GM10248 (cell line): ENCODE measurements at places on chromosomes 4 and X.
A peak's percentile ranks its signal among the peaks of the same experiment; 100 is the strongest.

DNA sequence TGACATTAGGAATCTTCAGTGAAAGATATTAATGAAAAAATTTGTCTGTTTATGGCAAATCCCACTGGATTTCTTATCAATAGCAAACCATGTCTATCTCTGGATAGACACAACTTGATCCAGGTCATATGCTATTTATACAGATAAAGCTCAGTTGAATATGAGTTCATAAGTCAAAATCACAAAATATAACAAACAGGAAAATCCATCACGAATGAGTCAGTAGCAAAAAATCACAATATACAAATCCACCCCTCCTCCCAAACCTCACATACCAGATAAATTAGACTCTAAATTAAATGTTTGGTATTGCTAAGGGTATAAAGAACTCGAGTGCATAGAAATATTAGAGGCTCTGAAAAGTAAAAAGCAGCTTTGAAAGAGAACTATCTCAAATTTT lies 420.5 kb downstream of the TLL1 start:
- DNase-seq, result no peak

DNA sequence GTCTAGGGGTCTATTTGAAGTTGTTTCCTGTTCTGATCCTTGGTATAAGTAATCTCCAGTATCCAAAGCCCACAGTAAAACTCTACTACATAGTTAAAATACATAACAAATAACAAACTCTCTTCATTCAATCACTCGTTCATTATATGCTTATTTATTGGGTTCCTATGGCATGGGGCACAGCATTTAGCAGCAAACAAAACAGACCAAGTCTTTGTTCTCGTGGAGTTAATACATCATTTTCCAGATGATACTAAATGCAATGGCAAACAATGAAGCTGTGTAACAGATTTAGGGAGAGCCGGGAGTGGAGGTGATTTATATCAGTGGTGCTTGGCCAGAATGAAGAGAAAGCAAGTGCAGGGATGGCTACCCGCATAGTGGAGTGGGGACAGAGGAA lies 36.6 kb upstream of the SPARCL1 start:
- no peak for DNase-seq

DNA sequence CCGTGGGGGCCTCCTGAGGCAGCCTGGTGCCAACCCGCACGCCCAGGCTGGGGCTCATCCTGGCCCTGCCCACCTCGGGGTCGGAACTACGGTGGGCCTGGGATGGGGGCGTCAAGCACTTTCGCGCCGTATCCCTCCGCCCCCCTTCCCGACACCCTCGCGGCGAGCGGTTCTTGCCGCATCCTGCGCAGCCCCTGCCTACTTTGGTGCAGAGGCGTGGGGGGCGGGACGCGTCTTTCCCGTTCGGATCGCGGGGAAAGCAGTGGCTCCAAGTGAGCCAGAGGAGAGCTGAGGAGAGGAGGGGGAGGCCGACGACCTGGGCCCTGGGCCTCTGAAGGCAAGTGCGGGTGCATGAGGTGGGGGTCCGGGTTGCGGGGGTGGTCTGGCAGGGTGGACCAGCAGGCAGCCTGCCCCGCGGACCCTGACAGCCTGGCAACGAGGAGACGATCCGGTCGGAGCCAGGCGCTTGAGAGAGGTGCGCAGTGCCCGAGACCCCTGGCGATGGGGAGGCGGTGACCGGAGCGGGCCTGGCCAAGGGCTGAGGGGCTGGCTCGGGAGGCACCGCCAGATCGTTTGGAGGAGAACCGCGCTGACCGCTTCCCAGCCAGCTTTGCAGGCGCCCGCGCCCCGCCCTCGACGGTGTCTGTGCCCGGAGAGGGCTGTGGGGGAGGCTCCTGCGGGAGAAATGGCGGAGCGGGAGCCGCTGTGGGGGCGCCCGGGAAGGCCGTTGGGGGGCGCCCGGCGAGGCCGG lies at the start of gene GPRASP2:
Gene GPRASP2, plus strand, starts transcription at position 233 of the 751 bp plus-strand sequence. CDS start 2,422 bp downstream, outside the sequence.
- DNase-seq, result no peak

- DNase-seq, result no peak
These were observed 17.6 kb downstream of the TMEM164 start for GRCh38 chrX:110020536-110020935.

GRCh38 chr4:8225706-8226443 lies 26.8 kb downstream of the SH3TC1 start:
- DNase-seq, result no peak

DNA sequence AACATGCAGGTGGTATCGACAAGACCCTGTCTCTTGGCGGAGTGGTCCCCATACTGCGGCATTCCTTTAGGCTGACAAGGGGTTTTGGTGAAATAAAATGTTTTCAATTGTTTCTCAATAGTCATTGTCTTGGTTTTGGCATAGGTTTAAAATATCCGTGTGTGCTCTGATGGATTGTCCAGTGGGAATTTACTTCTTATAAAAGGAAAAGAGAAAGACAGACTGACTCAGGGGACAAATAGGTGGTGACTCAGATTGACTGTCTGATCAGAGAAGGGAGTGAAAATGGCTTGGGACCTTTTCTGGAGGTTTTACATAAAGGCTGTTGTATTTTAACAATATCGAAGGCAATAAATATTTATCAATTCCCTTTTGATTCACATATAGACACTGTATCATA lies 129.8 kb downstream of the SORBS2 start:
- no peak for DNase-seq

- no peak for DNase-seq
These were observed 222.3 kb upstream of the LDB2 start for GRCh38 chr4:17120761-17121160.

GRCh38 chr4:183823434-183823833 lies 81.7 kb upstream of the STOX2 start:
- no peak for DNase-seq

DNA sequence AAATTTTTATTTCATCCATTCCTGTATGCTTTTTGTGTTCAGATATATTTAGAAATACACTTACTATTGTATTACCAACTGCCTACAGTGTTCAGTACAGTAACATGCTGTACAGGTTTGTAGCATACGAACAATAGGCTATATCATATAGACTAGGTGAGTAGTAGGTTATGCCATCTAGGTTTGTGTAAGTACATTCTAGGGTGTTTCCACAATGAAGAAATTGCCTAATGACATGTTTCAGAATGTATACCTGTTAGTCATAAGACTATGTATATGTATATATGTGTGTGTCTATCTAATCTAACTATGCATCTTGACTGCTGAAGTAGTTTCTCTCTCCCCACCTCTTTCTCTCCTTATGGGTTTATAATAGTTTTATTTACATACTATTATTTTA lies 51.5 kb upstream of the BTC start:
- no peak for DNase-seq

DNA sequence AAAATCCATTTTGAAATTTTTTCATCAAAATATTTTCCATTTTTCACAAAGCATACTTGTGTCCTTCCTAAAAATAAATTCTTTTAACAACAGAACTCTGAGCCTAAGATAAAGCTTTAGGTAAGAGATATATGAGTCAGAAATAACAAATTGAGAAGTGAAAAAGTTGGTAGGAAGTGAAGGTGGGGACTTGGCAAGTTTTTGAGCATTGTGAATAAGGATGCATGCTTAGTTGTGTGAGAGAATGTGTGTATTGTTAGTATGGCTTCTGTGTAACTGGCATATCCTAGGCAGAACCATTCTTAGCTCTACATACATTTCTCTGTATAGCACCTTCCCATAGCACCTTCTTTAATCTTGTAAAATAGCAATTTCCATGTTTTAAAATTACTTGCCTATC lies 6.8 kb downstream of the ASB5 start:
- DNase-seq, result peak; percentile 8

GRCh38 chr4:98663226-98664006 lies 5.0 kb upstream of the TSPAN5 start:
- DNase-seq, result peak; percentile 71

DNA sequence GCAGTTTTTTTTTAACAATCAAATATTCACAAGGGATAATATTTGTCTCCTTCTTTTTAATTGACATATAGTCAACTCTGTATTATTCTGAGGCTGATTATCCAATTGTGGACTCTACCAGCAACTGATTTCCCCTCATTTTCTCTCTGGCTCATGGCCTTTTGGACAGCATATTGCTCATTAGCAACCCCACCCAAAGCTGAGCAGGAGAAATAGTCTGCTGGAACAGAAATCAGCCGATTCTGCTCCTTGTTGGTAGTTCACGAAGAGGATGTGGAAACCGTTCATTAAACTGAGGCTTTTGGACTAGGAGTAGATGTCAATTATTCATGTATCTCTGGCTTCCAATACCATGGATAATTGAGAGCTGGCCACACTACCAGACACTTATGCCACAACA lies 428.4 kb upstream of the INTU start:
- DNase-seq, result no peak

DNA sequence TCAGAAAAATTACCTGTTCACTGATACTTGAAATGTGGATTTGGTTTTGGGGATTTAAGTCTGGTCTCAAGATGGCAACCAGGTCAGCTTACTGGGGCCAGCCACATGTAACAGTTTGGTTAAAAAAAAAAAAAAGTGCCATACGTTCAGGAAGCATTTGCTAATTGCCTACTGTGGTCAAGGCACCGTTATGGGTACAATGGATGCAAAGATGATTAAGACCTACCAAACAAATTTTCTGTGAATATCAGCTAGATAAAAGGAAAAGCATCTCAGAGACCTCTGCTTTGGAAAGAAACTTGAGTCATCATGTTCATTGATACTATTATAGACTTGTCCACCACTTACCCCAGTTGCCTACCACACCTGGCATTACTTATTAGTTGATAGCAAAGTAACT lies 80.9 kb downstream of the FNIP2 start:
- DNase-seq, result no peak

- no peak for DNase-seq
These were observed 80.8 kb downstream of the ANKRD50 start for GRCh38 chr4:124631760-124632159.

- no peak for DNase-seq
These were observed 54.1 kb upstream of the UNC5C start for GRCh38 chr4:95602872-95603271.

- DNase-seq, result no peak
These were observed 163.9 kb downstream of the SLC7A11 start for GRCh38 chr4:138078253-138078652.
